CD4-positive, alpha-beta memory T cell (primary cell): ENCODE measurements at places on chromosomes 3 and 15.

DNA sequence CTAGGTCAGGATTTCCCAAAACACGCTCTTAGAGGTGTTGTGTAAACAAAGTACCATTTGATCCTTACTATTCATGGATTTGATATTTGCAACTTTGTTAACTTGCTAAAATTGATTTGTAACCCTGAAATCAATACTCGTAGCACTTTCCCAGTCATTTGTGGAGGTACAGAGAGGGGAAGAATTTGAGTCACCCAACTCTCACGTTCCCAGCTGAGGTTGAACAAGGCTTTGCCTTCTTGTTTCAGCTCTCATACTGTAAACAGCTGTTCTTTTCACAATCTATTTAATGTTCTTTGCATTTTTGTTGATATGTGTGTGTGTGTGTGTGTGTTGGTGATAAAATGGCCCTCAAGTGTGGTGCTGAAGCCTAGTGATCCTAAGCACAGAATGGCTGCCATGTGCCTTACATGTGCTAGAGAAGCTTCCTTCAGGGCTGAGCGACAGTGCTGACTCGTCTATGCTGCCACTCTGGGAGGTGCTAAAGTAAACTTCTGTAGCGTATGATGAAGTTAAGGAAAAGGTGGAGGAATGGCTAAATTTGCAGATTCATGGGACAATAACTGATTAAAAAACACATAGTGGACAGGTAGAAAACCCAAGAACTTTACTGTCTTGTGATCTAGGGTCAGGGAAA, 173.2 kb downstream of the APBA2 start:
- H3K4me1 ChIP-seq, result no peaks in the 10 kb centered on the region
- no peak for DNase-seq
- no peak overlapping the region for H3K27ac ChIP-seq
- no peak overlapping the region for H3K4me3 ChIP-seq
- H3K36me3 ChIP-seq, result no peaks in the 10 kb centered on the region
- no peaks in the 10 kb centered on the region for H3K27me3 ChIP-seq

GRCh38 chr15:69665641-69666111, 213.1 kb downstream of the RPLP1 start:
- H3K36me3 ChIP-seq, result no peaks in the 10 kb centered on the region
- no peak overlapping the region for H3K4me3 ChIP-seq
- no peak overlapping the region for H3K27ac ChIP-seq
- no peaks in the 10 kb centered on the region for H3K27me3 ChIP-seq
- peaks cover 33% of the 10 kb centered on the region for H3K4me1 ChIP-seq

DNA sequence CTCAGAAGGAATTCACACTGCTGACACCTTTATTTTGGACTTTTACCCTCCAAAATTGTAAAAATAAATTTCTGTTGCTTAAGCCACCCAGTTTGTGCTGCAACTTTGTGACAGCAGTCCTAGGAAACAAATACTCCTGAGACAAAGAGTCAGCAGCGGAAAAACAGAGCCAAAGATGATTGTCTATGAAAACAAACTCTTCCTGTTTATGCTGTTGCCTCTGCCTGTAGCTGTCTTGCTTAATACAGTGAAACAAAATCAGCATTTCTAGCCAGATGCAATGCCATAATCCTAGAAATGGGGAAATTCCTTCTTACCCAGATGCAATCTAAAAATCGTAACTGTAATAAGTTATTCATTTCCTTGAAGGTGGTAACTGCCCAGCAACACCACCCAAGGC, 387.5 kb upstream of the ATP11B start:
- no peak overlapping the region for H3K4me3 ChIP-seq
- DNase-seq, result no peak
- H3K4me1 ChIP-seq, result no peaks in the 10 kb centered on the region

DNA sequence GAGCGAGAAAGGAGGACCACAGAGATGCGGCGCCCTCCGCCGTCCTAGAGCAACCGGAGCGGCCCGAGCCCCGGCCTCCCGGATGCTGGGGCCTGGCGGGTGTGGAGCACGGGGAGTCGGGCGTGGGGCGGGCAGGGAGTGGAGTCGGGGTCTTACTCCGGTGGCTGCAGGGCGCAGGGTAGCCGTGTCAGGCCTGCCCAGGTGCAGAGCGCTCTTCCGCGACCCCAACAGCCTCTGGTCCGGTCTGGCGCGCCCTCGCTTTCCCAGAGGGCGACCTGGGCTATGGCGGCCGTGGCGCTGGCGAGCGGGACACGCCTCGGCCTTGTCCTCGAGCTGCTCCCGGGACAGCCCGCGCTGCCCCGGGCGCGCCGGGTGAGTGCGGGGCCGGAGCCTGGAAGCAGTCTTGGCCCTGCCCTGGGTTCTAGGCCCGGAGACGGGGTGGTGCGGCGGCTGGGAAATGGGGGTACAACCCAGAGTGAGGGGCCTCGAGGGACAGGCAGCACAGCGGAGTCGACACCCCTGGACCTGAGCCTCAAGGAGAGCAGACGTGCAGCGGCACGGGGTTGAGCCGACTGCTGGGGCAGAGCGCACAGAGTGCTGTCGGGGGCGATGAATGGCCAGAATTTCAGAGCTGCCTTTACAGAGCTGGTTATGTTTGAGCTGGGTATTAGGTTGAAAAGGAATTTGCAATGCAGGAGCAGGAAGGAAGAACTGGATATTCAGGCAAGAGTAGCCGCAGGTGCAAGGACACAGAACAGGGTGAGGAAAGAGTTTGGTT, at the start of gene ZNF662:
Gene ZNF662, plus strand, starts transcription at position 73 of the 778 bp plus-strand sequence. CDS start 1,973 bp downstream, outside the sequence.
- H3K36me3 ChIP-seq, result no peaks in the 10 kb centered on the region
- peaks cover 9% of the 10 kb centered on the region for H3K27me3 ChIP-seq
- no peaks in the 10 kb centered on the region for H3K4me1 ChIP-seq
- no peak within 1 kb of the TSS for H3K4me3 ChIP-seq

DNA sequence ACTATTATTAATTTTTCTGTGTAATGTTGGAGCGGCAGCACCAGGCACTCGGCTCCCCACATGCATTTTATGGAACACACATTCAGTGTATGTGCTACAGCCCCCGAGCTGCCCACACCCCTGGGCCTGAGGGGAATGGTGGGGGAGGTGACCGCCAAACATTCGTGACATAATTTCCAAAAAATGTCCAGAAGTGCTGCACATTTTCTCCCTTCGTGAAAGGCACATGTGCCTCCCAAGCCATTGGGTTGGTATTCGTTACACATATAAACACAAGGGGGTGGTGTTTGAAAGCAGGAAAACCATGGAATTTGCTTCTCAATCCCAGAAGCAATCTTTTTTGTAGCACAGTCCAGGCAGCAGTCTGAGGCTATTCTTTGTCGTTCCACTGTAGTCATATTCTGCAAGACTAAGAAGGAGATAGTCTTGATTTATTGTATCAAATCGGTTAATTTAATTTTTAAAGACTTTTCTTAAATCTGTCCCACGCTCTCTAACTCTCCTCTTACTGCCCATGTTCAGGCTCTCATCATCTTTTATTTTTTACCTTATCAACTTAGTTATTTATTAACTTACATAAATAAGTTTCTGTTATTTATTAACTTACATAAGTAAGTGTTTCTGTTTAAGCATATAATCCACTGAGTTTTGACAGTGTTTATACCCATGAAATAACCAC, 39.2 kb upstream of the POLR2M start:
- no peak overlapping the region for H3K4me3 ChIP-seq
- H3K4me1 ChIP-seq, result no peaks in the 10 kb centered on the region
- DNase-seq, result no peak
- no peaks in the 10 kb centered on the region for H3K36me3 ChIP-seq
- H3K27me3 ChIP-seq, result no peaks in the 10 kb centered on the region
- no peak overlapping the region for H3K27ac ChIP-seq

DNA sequence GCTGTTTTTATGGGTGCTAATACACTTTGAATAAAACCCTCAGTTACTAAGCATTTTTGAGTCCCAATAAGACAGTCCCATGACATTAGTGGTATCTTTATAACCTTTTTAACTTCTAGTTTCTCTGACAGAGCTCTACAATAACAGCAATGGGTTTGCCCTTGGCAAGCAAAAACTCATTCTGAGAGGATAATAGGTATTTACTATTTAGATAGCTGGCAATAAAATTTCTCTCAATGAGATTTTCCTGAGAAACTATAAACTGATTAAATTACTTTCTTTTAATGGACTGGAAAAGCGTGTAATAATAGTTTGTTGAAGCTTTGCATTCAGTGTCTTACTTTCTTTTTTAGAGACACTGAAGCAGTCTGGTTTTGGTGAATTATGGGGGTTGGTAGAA, 168.0 kb upstream of the MLF1 start:
- H3K4me1 ChIP-seq, result no peaks in the 10 kb centered on the region
- no peak for DNase-seq
- no peak overlapping the region for H3K27ac ChIP-seq
- no peaks in the 10 kb centered on the region for H3K36me3 ChIP-seq
- H3K27me3 ChIP-seq, result no peaks in the 10 kb centered on the region
- no peak overlapping the region for H3K4me3 ChIP-seq
